ENCODE measurements at places on chromosomes 6 and 20.

- no peak for DNase-seq
These were observed 26.2 kb downstream of the PDE7B start for GRCh38 chr6:135877666-135878065.

DNA sequence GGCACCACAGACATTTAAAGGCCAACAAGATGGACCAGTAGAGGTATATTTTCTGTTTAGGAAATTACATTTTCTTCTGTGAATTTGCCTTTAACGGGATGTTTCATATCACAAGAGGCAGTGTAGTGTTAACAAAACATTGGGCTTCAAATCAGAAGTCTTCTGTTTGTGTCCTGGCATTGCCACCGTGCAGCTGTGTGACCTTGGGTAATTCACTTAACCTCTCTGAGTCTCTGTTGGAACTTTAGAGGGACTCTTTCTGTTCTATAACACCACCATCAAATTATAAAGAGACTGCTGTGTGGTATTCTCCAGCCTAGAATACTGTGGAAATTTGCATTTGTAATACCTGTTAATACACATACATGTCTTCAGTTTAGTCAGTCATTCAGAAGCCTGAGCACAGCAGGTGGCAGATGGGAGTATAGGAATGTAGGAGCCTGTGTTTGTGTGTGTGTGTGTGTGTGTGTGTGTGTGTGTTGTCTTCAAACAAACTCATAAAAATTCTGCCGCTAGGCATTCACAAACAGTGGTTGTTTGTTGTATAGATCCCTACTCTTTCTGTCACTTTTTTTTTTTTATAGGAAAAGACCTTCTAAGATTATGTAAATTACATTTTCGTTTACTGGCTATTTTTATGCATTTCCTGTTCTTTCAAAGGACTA is 22.6 kb downstream of the UST start:
- no peak for DNase-seq

- no peak for DNase-seq
These were observed 219.9 kb upstream of the ECI2 start for GRCh38 chr6:4355241-4355640.

DNA sequence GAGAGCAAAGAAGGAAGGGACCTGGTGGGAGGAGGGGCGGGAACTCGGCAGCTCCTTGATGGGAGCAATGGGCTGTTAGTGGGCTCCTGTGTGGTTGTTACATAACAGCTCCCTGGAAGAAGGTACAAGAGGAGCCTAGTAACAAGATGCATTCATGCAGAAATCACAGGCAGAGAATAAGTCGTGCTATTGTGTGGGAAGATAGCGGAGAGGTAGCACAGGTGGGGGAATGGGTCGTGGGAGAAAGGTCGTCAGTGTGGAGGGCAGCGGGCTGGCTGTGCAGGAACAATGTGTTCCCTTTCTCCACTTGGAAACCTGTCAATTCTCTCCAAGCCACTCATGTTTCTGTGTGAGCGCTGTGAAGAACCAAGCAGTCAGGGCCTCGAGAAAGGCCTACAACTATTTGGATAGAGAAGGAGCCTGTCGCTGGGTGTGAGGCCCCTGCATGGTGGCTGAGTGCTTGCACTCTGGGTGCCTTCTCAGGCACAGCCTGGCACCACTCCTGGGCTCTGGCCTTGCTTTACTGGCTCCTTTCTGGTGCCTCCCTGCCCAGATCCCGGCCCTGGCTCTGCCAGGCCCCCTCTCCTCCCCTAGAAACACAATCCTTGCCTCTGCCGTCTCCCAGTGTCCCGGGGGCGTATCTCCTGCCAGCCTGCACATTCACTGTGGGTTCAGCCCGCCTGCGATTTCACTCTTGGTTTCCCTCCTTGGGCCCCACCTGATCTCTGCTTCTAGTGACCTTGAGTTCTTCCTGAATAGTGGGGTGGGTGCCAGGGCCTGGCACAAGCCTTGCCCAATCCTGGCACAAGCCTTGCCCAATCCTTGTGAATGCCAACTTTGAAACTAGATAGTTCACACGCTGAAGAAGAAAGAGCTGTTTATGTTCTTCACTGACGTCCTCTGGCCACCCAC is 7.4 kb upstream of the FGD2 start:
- no peak for DNase-seq

- no peak for DNase-seq
These were observed 45.2 kb downstream of the BACH2 start for GRCh38 chr6:90251295-90251992.

- DNase-seq = no peak
These were observed 4.5 kb downstream of the PRDM13 start for GRCh38 chr6:99611148-99611547.

- DNase-seq = no peak
These were observed 25.1 kb downstream of the LOC128125822 start for GRCh38 chr6:63597141-63598048.

- DNase-seq = no peak
These were observed 33.8 kb upstream of the SULF2 start for GRCh38 chr20:47818996-47819609.

DNA sequence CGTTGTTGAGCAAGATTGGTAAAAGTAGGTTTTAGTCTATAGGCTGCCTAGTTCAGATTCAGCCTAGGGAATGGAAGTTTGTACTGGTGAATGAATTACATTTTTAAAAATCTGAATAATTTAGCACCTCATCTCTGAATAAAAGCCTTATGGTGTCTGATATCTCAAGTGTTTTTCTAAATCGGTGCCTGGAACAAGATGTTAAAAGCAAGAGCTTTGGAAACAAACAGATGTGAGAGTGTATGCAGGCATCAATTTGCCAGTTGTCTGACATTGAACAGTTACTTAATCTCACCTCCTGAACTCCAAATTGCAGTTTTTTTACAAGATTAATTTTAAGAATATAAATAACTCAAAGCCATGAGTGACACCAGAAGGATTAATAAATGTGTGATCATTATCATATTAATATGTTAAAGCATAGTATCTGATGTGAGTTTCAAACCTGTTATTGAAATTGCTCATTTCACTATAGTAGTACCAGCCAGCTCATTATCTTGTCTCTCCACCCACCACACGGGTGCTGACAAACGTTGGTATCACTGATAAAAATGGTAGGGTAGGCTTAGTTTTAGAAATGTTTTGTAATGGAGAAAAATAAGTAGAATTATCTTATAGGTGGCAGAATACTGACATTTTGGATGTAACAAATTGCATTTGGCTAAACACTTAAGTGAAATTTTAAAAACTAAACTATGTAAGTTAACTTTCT is 157.3 kb downstream of the FAM83B start:
- no peak for DNase-seq

GRCh38 chr6:75396005-75396800 is 97.4 kb downstream of the FILIP1 start:
- DNase-seq = no peak

- no peak for DNase-seq
These were observed 37.7 kb downstream of the RANBP9 start for GRCh38 chr6:13673825-13674444.

DNA sequence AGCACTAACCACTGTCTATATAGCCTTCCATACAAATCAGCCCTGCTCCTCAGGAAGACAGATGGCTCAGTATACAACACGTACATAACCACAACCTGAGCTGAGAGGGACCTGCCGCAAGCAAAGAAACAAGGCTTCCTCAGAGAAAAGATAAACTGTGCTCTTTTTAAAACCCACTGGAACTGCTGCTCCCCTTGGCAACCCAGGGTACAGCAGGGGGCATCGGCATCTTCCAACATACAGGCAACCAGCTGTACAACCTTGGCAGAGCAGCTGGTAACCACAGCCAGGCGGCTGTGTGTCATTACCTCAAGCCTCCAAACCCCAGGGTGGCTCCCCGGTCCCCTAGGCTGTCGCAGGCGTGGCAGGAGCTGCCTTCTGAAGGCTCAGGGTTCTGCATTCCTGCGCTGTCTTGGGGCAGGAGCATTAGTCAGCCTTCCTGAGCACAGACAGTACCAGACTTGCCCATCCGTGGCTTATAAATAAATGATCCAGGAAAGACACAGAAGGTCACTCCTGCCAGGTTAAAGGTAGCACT is 249.5 kb downstream of the ADGRG6 start:
- peak; percentile 36 for DNase-seq

- no peak for DNase-seq
These were observed 520.2 kb downstream of the DOK5 start for GRCh38 chr20:54995553-54995952.

GRCh38 chr6:97586344-97586743 is 303.3 kb upstream of the MMS22L start:
- no peak for DNase-seq

DNA sequence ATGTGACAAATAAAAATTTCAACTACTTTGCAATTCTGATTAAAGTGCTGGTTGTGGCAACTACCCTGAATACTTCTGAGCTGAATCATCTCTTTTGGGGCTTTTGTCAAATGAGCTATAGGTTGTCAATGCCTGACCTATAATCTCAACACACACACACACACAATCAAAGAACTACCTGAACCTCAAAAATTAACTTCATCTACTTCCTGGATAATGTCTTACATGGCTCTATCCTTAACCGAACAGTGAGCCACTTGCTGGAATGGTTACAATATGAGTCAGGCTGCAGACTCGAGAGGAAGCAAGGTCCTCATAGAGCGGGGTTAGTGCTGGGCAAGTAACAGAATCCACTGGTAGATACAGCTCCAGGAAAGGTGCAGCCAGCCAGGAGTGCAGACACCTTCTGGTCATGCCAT is 70.6 kb upstream of the DST start:
- no peak for DNase-seq

- DNase-seq = no peak
These were observed 41.7 kb downstream of the SNAP25 start for GRCh38 chr20:10260316-10260715.

GRCh38 chr6:94357381-94357980 is 938.1 kb upstream of the EPHA7 start:
- DNase-seq = no peak

- DNase-seq = no peak
These were observed 63.5 kb upstream of the TMEM30A start for GRCh38 chr6:75347898-75348610.

GRCh38 chr6:68777956-68778355 is 142.9 kb downstream of the ADGRB3 start:
- DNase-seq = no peak

- DNase-seq = no peak
These were observed 6.9 kb downstream of the PSMG4 start for GRCh38 chr6:3265671-3266070.

DNA sequence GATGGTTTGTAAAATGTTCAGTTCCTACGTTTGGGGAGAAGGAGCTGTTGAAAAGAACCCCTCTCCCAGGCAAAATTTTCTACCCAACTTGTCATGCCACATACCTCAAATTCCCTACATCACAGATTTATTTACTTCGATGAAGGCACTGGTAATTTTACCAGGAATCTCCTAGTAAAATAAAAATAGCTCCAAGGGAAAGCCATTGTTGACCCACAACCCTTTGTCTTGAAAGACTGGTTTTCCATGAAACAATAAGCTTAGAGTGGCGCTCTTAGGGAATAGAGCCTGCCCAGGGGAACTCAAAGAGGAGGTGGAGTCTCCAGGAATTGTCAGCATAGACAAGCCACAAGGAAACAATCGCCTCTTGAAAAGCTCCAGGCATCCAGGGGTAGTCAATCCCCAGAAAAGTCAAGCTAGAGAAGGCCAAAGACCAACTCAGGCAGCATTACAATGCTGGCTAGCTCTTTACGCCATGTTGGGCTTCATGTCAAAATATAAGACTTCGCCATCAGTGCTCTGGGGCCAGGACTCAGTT is 99.2 kb upstream of the RREB1 start:
- DNase-seq = no peak

- DNase-seq = no peak
These were observed 9.6 kb upstream of the MANBAL start for GRCh38 chr20:37279820-37280219.

- DNase-seq = no peak
These were observed 146.5 kb upstream of the FERMT1 start for GRCh38 chr20:6269168-6269873.

DNA sequence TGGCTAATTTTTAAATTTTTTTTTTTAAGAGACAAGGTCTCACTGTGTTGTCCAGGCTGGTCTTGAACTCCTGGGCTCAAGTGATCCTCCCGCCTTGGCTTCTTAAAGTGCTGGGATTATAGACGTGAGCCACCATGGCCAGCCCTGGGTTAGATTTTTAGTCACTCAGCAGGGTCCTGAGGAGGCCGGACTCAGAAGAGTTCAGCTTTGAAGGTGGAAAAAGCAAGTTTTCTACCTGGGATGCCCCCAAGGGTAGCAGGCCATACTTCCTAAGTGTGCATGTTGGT is 44.2 kb downstream of the FGD2 start:
- no peak for DNase-seq

DNA sequence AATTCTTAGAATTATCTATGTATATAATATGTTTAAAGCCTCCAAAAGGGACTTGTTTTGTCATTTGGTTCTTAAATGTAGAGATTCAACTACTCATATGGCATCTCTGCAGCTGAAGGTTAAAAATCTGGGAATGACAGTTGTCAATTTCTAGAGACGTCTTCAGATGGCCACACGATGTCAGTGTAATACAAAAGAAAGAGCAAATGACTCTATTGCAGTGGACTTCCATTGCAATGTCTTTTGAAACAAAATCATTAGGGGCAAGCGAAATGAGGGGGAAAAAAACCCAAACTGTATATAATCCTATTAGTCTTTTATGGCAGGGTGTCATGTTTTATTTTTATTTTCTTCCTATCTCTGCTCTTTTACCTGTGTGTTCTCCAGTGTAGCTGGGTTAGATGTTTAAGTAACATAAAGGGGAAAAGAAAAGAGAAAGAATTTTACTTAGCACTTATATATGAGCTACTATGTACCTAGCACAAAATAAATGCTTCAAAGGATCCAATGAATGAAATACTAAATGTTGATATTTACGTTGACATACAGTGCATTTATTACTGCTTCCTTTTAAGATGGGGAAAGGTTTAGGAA is 26.2 kb downstream of the CCN2 start:
- no peak for DNase-seq

DNA sequence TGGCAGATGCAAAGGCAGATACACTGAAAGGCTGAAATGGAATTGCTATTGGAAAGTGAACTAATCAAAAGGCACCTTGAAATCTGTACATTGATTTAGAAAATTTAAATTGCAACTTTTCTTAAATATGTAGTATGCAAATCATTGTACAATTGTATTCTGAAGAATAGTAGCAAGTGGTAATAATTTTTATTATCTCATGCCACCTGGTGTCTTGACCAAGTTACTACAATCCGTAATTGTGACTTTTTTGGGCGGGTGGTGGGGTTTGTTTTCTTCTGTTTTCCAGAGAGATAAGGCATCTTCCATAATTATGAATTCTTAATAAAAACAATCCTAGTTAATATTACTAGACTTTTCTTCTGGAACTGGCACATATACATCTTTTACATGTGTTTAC is 12.5 kb upstream of the BCKDHB start:
- no peak for DNase-seq
